T-helper 1 cell (primary cell): ENCODE measurements at places on chromosomes 2 and 18.

DNA sequence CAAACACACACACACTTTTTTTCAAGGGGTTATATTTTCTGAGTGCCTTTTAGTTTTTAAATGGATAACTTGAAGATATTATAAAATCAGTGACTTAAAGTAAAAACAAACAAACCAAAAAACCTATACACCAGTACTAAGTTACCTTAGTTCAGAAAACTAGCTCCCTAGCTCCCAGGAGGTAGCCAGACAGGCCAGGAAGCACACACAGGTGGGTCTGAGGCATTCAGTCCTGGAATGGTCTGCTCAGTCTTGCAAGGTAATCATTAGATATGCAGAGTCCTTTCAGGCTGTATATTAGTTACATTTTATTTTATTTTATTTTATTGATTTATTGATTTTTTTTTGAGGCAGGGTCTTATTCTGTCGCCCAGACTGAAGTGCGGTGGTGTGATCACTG lies 10.7 kb upstream of the DYNC2LI1 start:
- DNase-seq, result no peak

DNA sequence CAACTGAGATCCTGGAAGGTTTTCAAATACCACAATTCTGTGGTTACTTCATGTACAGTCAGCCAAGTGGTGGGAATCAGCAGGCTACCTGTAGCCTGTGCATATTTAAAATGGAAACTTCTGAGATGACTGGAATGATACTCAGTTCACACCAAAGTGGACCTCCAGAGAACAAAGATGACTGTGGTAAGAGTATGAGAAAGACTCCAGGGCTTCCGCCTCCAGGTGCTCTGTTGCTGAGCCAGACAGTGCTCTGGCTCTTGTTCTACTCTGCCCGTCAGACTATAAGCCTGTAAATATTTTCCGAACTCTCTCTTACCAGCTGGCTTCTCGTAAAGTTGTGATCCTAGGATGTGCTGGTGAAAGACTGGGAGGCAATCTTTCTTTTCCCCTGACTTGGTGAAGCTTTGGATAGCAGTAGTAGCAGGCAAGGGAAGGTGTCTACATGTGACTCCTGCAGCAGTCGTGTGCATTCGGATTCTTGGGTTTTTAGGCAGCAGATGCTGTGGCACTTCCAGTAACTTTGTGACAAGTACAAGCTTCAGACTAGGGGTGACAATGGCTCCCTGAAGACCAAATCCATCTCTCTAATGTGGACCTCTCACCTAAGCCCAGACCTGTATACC lies 23.1 kb downstream of the ST3GAL5 start:
- DNase-seq, result no peak

- no peak for DNase-seq
Observed at GRCh38 chr2:106107509-106108131, 86.5 kb downstream of the UXS1 start.

- DNase-seq, result no peak
Observed at GRCh38 chr18:10847907-10848306, 301.5 kb downstream of the PIEZO2 start.

DNA sequence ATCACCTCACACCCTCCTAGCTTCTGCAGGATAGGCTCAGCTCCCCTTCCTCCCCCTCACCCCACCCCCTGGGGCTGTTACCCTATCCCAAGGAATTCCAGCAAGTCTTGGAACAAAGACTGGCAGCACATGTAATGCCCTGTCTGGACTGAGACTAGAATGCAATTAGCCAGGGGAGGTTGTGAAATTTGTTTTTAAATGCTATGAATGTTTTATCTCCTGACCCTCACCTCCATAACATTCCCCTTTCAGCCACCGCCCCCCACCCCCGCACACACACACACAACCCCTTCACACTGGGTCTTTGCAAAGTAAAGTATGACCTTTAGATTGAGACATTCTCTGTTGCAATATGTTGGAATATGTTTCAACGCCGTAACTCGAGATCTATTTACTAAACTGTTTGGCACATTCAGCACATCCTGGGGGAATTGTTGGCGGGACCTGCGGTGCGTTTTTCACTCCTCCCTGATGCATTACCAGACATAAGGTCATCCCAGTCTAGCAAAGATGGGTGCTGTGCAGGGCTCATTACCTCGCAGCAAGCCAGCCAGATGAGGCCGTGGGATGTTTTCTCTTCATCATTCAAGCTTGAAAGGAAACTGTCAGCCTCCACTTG lies 290.7 kb upstream of the SLC14A2 start:
- no peak for DNase-seq

GRCh38 chr2:196137271-196137670 lies 34.1 kb downstream of the STK17B start:
- DNase-seq, result no peak

DNA sequence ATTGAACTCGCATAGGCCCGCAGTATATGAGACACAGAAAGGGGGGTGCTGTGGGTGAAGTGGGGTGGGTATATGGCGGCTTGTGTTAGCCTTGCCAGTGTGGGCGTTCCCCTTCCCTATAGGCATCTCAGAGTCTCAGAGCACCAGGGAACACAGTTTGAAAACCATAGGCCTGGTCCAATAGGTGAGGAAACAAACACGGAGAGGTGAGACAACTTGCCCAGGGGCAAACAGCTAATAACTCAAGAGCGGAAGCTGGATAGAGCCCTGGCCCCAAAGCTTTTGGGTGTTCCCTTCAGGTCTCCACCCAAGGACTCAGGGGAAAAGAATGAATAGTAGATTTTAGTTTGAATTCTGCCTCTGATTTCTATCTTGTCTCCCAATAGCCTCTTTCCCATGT lies 7.9 kb downstream of the LIPG start:
- DNase-seq, result no peak

- DNase-seq, result no peak
Observed at GRCh38 chr2:191607096-191607495, 70.8 kb upstream of the NABP1 start.

DNA sequence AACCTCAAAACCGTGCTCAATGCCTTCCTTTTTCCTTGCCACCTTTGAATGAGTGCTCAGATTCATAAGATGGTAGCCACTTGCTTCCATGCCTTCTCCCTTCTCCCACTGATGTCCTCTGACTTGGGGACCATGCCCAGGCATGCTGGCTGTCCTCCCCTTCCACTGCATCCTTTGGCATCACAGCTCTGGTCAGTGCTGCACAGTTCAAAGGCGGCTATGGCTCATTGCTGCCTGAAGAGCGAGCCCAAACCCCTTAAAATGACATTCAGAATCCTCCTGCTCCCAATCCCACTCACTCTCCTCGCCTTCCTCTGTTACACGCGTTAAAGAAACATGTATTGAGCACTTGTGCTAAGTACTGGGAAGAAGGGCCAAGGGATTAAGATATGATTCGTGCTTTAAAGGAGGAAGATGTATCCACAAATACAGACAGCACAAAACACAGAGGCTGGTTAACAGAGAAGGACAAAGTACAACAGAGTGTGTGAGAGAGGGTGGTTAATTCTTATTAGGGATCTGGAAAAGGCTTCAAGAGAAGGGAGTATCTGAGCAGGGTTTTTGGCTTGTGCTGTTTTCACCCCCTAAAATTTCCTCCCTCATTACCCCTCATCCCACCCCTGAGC lies 81.8 kb downstream of the CERKL start:
- DNase-seq, result no peak

GRCh38 chr18:72727776-72728175 lies 140.0 kb downstream of the NETO1 start:
- no peak for DNase-seq

GRCh38 chr2:30677861-30678385 lies 129.3 kb downstream of the CAPN13 start:
- no peak for DNase-seq

- no peak for DNase-seq
Observed at GRCh38 chr2:60523963-60524362, 29.5 kb downstream of the BCL11A start.

DNA sequence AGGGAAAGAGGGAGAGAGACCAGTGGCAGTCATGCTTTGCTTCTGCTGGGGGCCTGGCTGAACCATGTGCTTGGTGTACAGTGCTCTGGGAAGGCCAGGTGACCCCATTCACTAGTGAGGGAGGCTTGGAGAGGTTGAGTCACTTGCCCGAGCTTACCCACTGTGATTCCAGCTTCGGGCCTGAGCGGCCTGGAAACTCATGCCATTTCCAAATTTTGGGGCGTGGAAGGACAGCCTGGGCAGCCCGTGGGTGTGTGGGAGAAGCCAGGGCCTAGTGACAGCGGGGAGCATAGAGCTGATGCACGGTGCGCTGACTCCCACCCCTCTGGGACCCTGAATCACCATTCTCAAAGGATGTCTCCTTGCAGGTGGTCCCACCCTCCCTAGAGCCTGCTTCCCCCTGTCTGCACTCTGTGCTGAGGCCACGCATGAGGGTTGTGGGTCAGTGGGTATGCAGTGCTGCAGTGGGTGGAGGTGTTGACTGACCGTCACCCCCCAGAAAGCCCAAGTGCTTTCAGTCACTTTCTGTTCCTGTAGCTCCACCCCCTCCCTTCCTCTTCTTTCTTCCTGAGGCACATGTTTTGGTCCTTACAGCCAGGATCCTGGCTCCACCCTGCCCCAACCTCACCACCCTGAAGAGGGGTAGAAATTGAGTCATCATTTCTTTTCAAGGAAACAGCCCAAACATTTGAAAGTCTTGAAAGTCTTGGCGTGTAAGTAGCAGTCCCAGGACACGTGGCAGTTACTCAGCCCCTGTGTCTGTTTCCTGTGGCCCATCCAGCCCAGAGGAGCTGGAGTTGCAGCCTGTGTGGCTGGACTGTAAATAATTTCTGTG lies 69.3 kb upstream of the MCFD2 start:
- no peak for DNase-seq

DNA sequence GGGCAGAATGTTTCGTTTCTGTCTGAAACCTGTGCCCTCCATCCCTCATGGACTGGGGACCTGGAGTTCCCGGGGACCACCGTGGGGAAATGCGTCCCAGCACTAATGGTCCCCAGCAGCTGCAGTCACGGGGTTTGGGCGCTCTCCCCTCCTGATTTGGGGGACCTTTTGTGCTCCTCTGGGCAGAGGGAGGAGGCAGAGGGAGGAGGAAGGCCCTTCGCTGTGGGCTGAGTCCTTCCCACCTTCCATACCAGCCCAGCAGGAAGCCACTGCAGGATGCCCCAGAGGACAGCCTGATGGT lies 3.2 kb downstream of the GPR35 start:
- no peak for DNase-seq

- no peak for DNase-seq
Observed at GRCh38 chr2:212170382-212170781, 368.2 kb downstream of the ERBB4 start.

DNA sequence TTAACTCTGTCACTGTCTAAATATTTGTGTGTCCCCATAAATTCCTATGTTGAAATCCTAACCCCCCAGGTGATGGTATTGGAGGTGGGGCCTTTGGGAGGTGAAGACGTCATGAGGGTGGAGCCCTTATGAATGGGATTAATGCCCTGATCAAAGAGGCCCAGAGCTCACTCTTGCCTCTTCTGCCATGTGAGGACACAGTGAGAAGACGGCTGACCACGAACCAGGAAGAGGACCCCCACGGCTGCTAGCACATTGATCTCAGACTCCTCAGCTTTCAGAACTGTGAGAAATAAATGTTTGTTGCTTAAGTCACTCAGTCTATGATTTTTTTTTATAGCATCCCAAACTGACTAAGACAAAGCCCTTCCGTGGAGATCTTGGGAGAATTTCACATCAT lies 71.2 kb downstream of the BCL2L11 start:
- no peak for DNase-seq

GRCh38 chr2:7974936-7975335 lies 706.9 kb upstream of the ID2 start:
- DNase-seq, result no peak

GRCh38 chr2:96198921-96199320 lies 9.7 kb downstream of the STARD7 start:
- no peak for DNase-seq

DNA sequence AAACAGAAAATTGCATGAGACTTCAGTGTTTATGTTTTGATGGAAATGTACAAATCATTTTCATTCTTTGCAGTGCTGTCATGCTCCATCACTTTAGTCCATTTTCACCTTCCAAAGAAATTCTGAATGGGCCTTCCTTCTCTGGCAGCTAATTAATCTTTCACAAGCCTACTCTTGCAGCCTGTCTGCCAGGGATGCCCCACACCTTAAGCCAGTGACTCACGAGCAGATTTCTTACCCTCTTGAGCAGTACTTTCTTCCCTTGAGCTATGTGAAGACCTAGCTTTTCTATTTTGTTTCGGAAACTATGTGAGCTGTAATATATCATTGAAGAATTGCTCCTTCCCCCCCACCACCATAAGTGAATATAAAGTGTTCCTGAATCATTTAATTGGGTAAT lies 404.3 kb upstream of the VWC2L start:
- no peak for DNase-seq

- DNase-seq, result no peak
Observed at GRCh38 chr2:31785876-31786275, 205.1 kb upstream of the SRD5A2 start.

GRCh38 chr18:70142001-70142400 lies 63.5 kb downstream of the RTTN start:
- DNase-seq, result no peak

DNA sequence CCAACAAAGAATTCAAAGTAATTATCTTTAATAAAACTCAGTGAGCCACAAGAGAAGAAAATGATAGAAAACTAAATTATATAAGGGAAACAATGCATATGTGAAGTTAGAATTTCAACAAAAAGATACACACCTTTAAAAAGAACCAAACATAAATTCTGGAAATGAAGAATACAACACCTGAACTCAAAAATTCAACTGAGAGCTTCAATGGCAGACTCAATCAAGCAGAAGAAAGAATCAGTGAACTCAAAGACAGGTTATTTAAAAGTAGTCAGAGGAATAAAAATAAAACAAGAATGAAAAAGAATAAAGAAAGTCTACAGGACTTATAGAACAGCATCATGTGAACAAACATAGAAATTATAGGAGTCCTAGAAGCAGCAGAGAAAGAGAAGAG lies 73.4 kb downstream of the L3MBTL4 start:
- no peak for DNase-seq

DNA sequence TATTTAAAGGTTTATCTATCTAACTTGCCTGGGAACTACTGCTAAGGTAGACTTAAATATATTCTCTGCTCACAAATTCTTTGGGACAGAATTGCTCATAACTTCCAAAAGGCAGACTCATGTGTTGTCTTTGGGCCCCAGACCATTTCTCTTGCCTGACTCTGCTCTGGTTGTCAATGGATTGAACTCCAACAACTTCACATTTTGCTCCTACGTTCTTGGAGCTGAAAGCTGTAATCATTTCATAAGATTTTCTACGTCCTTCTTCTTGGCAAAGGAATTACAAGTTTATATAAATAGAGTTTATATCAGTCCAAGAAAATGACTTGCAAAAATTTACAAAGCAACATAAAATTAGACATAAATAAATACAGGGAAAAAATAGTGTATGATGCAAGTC lies 32.9 kb upstream of the PPM1B start:
- no peak for DNase-seq

DNA sequence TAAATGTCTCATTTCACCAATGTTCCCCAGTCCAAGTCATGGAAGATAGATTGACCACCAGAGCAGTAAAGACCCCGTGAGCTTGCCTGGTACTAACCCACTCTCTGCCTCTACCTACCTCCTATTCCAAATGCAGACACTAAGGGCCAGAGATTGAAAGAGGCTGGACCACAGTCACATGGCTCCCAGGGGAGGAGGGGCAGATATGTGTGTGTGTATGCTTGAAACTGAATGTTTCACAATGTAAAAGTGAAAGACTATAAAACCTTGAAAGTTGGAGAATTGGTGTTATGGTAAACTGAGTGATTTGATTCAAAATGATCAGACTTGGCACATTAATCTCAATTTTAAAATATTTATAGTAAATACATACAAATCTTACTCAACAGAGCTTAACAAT lies 21.7 kb upstream of the KLHL29 start:
- DNase-seq, result no peak

- DNase-seq, result no peak
Observed at GRCh38 chr2:152571048-152571766, 146.1 kb downstream of the PRPF40A start.

- no peak for DNase-seq
Observed at GRCh38 chr2:3587432-3587831, 7.5 kb upstream of the COLEC11 start.
